ENCODE measurements at places on chromosomes 5 and 9. TPM values are rescaled to one million over a fixed set of nuclear protein-coding genes. Genes with fewer than 3 reads are reported as not detected.

Gene REEP2
- total RNA-seq, result 12.4 TPM

Gene KIF20A
- 106 TPM for total RNA-seq

Gene EMB
- total RNA-seq, result 4.4 TPM

Gene PCDHA6
- not detected for total RNA-seq

Gene TAF11L12
- not detected for total RNA-seq

Gene LOX
- 277 TPM for total RNA-seq

Gene ITK
- total RNA-seq, result not detected

Gene FYB1
- total RNA-seq, result not detected

Gene CDH9
- not detected for total RNA-seq

Gene GCNT4
- 1.8 TPM for total RNA-seq

Gene SLC36A3
- not detected for total RNA-seq

Gene KCNV2
- total RNA-seq, result not detected

Gene LCN1
- total RNA-seq, result not detected

Gene WNT8A
- total RNA-seq, result not detected

Gene ARL15
- 19.2 TPM for total RNA-seq

Gene FOXD4L5
- total RNA-seq, result under 0.01 TPM

Gene SLC22A4
- total RNA-seq, result 2.8 TPM

Gene SHC3
- 13.9 TPM for total RNA-seq

Gene PCDHGA11
- total RNA-seq, result 5.4 TPM

Gene NEUROG1
- total RNA-seq, result not detected

Gene IL5
- total RNA-seq, result not detected

Gene IL7R
- 56.9 TPM for total RNA-seq

Gene C5orf52
- not detected for total RNA-seq

Gene LAMC3
- total RNA-seq, result under 0.01 TPM

Gene DAB2
- 97.2 TPM for total RNA-seq

Gene GRM6
- total RNA-seq, result not detected

Gene NDOR1
- 1.1 TPM for total RNA-seq

Gene CD14
- 0.18 TPM for total RNA-seq

Gene ZSWIM6
- 10.8 TPM for total RNA-seq

Gene ELOVL7
- 0.18 TPM for total RNA-seq

Gene SLC27A4
- 9.7 TPM for total RNA-seq

Gene ARL14EPL
- total RNA-seq, result not detected

Gene HMGCS1
- total RNA-seq, result 30.6 TPM

Gene IPO11
- total RNA-seq, result 40.0 TPM

Gene SLC1A3
- 1.3 TPM for total RNA-seq

Gene LURAP1L
- total RNA-seq, result 6.1 TPM

Gene GARIN3
- total RNA-seq, result not detected

Gene FER
- 39.2 TPM for total RNA-seq

Gene KIF12
- total RNA-seq, result not detected

Gene ZNF782
- 3.1 TPM for total RNA-seq

Gene FUBP3
- total RNA-seq, result 32.3 TPM

Gene PLPP7
- total RNA-seq, result 0.54 TPM

Gene PPP3R2
- total RNA-seq, result not detected

Gene ABCA2
- 3.8 TPM for total RNA-seq

Gene ARHGEF28
- 13.9 TPM for total RNA-seq

Gene GZMA
- total RNA-seq, result not detected

Gene TMEM252
- total RNA-seq, result not detected

Gene LHFPL2
- total RNA-seq, result 11.3 TPM

Gene ACOT12
- not detected for total RNA-seq

Gene KIF27
- 1.6 TPM for total RNA-seq

Gene PARP8
- 8.2 TPM for total RNA-seq

Gene LTC4S
- total RNA-seq, result not detected

Gene FKBP15
- 25.5 TPM for total RNA-seq

Gene IL3
- total RNA-seq, result not detected
